ENCODE measurements at places on chromosomes 1 and 21.

GRCh38 chr21:33234635-33235520 lies 5.1 kb downstream of the IFNAR2 start:
- no peak for DNase-seq

DNA sequence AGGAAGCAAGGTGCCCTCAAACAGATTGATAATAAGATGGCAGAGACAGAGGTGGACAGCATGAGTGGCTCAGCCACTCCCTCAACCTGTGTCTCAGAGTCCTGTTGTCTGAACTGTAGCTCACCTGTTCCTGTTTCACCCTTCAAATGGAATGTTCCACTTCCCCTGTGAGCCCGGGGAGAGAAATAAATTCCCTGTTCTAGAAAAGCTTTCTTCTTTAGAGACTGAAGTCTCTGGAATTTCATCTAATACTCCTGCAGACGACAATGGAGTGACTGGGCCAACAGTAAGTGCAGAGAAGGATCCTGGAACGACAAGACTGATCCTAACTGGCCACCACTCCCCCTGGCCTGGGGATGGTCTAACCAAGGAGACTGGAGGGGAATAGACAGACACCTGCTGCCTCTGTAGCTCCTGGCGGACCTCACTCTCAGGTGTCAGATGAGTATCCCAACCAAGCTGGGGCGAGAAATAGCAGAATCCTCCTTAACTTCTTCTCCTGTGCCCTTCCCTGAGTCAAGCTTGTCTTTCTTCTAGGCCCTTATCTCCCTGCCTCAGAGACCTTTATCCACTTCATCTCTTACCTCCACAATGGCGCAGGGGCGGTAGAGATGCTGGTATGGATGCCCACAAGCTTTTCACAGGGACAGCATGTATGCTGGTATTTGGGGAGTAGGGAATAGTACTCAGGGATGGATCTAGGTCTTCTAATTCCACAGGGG lies 45.4 kb downstream of the PLEKHA6 start:
- no peak for DNase-seq

GRCh38 chr1:112575154-112575804 lies 43.7 kb downstream of the ST7L start:
- DNase-seq, result peak; percentile 56

- DNase-seq, result no peak
Observed at GRCh38 chr1:101389547-101389929, 152.7 kb downstream of the S1PR1 start.

DNA sequence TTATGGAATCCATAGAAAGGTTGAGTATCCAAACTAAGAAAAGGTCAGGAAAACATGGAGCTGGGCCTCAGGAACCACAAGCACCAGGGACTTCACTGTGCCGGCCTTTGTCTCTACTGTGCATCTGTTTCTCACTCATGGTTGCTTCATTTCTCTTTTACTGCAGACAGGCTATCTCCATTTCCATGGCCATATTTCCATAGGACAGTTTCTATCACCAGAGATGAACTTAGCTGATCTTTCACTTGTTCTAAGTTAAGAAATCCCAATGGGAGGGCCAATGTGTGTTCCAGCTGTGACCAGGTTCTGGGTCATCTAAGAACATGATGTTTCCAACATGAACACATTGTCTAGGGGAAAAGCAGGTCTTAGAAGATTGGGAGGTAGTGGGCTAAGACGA lies 43.7 kb upstream of the PPP2R5A start:
- DNase-seq, result no peak

DNA sequence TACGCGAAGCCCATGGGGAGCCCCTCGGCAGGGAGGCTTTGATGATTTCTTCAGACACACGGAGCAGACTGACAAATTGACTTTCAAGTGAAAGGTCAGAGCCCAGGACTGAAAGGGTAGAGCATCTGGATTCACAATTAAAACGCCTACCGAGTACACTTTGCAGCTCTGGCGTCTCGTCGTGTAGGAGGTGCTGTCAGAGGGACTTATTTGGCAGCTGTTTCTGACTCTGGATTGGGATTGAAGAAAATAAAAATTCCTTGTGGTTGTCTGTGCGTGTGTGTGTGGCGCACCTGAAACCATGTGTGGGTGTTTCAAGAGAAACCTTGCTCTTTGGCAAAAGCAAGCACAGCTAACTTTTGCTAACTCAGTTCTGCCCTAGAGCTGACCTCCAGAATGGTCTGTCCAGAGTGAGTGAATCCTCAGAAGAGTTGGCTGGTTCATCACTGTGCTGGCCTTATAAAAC lies 348.7 kb downstream of the HLX start:
- no peak for DNase-seq

- no peak for DNase-seq
Observed at GRCh38 chr1:167905182-167905581, 8.8 kb downstream of the ADCY10 start.

GRCh38 chr1:172826096-172826741 lies 167.3 kb downstream of the FASLG start:
- peak; percentile 78 for DNase-seq

- DNase-seq, result no peak
Observed at GRCh38 chr1:28173980-28174297, 2.6 kb downstream of the PTAFR start.

- DNase-seq, result no peak
Observed at GRCh38 chr21:19013916-19014315, 610.3 kb upstream of the TMPRSS15 start.

DNA sequence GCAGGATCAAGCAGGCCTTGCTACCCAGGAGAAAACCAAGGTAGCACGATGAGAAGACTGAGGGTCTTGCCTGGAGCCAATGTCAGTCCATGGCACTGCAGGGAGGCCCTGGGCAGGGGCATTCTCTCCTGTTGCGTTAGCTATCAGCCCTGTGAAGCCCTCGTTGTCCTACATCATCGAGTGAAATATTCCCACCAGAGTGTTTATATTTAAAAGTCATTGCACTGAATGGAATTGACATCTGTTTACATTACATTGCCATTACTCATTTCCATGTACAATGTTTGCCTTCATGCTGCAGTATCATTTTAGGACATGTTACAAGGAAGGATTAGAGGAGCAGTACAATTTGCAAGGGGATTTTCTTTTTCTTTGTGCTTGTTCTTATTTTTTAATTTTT lies 243.9 kb downstream of the KAZN start:
- DNase-seq, result no peak

DNA sequence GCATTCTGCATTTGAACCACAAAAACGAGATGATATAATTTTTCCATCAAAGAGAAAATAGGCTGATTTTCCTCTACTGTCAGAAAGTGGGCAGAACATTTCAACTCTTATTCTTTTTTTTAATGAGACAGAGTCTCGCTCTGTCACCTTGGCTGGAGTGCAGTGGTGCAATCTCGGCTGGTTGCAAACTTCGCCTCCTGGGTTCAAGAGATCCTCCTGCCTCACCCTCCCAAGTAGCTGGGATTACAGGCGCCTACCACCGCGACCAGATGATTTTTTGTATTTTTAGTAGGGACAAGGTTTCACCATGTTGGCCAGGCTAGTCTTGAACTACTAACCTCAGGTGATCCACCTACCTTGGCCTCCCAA lies 11.6 kb downstream of the DSTYK start:
- no peak for DNase-seq

DNA sequence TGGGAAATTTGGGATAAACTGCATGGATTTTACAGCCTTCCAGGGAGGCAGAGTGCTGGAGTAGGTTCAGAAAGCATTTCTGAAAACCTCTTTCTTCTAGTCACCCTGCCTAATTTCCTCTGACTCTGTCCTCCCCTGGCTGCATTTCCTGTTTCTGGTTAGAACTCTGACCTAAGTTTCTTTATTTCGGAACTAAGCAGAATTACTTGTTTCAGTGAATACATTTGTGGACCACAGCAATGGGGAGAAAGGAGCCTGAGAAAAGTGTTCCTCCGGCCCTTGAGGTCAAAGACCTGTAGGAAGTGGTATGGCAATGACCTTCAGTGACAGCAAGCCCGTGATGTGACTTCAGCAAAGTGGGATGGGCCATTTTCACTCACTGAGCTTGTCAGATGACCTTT lies 173.4 kb upstream of the RUNX1 start:
- no peak for DNase-seq

DNA sequence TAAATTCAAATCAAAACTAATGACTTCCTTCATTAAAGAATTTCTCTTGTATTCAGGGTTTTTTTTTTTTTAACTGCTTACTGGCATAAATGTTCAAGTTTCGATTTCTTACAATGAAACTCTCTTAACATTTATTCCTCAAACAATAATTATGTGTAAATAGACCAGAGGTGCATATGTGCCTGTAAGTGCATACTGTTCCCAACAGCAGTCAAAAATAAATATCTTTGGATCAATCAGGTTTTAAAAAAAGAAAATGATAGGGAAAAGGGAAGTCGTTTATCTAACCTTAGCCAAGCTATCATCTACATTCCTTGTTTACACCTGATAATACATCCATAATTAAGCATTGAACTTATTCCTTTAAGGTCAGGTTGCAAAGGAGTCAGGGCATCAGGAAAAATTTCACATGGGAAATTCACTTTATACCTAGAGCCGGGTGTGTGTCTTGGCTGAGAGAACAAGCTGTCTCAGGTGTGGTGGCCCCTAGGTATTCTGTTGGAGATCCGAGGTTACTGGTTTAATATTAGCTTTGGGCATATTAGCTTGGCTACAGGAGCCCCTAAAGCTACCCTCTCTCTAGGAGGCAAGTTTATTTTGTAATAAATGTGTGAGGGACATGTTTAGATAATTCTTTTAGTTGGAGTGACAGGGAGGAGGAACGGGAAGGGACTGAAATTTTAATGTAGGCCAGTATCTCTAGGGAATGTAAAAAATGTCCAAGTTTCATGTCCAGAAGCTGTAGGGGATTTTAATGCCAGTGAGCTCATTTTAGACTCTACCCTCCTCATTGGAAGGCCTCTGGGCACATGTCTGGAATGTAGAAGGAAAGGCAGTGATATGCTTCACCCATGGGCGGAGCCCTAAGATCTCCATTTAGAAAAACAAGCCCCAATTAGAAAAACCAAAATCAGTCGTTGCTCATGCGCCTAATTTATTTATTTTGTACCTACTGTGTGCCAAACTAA lies 327.9 kb upstream of the PROX1 start:
- DNase-seq, result no peak

GRCh38 chr1:212728606-212729005 lies 29.0 kb upstream of the BATF3 start:
- no peak for DNase-seq

- DNase-seq, result no peak
Observed at GRCh38 chr21:29136033-29136432, 5.6 kb downstream of the MAP3K7CL start.

GRCh38 chr1:236659792-236660587 lies 26.3 kb upstream of the ACTN2 start:
- no peak for DNase-seq

- DNase-seq, result peak; percentile 47
Observed at GRCh38 chr1:201126832-201127754, at the start of gene ASCL5. ASCL5 (minus strand) TSS chr1:201127184; CDS start chr1:201115372, 11,812 bp downstream.

DNA sequence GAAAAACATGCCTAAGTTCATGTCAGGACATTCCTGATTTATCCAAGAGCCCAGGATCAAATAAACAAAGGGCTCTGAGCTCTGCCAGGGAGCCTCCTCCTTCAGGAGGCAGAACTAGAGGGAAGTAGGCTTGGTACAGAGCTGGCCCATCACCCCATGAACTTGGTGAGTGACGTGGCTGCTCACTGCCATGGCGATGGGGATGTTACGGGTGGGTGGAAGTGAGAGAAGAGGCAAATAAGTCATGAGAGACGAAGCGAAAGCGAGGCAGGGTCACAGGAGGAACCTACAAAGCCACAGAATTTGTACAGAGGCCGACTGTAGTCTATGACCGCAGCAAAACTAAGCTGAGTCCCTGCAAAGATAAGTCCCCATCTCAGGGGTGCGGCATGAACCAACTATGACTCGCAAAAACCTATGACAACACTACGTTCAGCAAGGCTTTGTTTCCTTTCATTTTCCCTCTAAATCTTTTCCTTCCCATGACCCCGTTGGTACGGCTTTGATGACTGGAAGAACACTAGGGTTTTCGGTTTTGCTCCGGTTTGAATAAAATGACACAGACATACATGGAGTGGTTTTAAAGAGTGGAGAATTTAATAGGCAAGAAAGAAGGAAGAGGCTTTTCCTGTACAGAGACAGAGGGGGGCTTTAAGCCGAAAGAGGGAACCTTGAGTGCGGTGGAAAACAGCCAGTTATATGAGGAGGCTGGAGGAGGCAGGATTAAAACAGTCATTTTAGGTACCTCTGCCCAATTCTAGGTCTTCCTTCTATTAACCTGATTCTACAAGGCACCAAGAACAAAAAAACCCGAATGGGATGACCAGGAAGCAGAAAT lies 74.1 kb downstream of the CD46 start:
- peak; percentile 55 for DNase-seq

GRCh38 chr21:33865996-33866575 lies 49.5 kb downstream of the ATP5PO start:
- no peak for DNase-seq

- no peak for DNase-seq
Observed at GRCh38 chr1:235806123-235806522, 60.6 kb downstream of the LYST start.

DNA sequence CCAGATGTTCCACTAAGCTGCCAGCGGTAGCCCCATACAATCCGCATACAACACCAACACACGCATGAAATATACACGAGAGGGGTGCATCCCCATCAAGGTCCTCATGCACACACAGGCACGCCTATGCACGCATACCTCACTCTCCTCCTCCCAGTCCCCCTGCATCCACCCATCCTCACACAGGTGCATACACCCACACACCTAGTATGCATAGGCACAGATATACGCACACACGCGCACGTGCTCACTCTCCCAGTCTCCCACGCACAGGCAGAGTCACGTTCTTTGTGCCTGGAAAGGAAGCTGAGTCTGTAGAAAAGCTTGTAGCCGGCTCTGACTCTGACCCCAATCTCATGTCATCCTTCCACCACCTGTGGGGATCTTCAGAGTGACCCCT lies 16.9 kb upstream of the PADI2 start:
- no peak for DNase-seq

GRCh38 chr21:31961027-31961426 lies 88.2 kb downstream of the HUNK start:
- DNase-seq, result no peak

GRCh38 chr1:198788561-198789064 lies 149.8 kb downstream of the PTPRC start:
- no peak for DNase-seq

DNA sequence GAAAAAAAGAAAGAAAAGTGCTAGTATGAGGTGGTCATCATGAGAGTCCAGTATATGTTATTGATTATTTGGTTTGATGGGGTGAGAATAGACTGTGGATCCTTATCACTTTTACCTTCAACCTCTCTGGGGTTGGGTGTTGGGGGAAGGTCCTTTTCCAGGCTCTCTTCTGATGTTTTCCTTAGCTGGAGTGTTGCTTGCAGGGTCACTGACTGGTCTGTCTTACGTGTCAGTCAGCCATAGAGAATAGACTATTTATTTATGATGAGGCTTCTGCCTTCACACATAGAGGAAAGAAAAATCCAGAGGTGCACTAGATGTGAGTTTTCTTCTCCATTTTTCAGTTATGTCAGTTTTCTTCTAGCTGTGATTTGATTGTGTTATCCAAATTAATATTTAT lies 36.5 kb downstream of the MAP3K21 start:
- DNase-seq, result no peak

Data from brain pericyte (primary cell).